ENCODE measurements at places on chromosomes 16 and 17.

GRCh38 chr16:47247690-47248089 is 103.9 kb upstream of the NETO2 start:
- no peak for DNase-seq

DNA sequence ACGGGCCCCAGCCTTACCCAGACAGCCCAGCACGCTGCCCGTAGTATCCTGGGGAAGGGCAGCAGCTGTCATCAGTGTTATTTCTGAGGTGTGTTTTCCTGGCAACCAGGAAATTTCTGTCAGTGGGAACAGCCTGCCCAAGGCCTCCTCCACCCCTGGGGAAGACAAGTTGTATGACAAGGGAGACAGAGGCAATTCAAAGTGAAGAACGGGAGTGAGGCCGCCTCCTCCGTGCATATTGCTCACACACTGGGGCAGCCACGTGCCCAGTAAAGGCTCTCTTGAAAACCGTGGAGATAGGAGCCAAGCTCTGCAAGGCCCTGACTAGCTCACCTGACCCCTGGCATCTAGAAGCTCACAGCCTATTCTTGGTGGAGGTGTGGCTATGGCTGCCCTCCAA is 57.6 kb downstream of the RAI1 start:
- DNase-seq, result no peak

GRCh38 chr17:2210726-2211125 is 92.9 kb downstream of the SMG6 start:
- no peak for DNase-seq

GRCh38 chr16:53549970-53550690 is 47.1 kb upstream of the AKTIP start:
- DNase-seq, result peak; percentile 40

DNA sequence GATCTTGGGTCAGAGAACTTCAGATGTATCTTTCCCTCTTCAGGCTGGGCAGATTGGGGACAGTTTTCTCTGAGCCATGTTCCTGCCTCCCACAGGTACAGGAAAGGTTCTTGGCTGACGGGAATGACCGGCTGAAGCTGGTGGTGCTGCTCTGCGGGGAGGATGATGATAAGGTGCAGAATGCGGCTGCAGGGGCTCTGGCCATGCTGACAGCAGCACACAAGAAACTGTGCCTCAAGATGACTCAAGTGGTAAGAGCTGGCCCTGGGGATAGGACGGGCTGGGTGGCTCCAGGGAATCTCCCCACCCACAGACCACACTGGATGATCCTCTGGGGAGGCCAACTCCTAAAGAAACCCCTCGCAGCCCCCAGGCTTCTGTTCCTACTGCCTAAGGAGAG is 10.9 kb downstream of the SLC35G3 start:
- DNase-seq, result no peak

DNA sequence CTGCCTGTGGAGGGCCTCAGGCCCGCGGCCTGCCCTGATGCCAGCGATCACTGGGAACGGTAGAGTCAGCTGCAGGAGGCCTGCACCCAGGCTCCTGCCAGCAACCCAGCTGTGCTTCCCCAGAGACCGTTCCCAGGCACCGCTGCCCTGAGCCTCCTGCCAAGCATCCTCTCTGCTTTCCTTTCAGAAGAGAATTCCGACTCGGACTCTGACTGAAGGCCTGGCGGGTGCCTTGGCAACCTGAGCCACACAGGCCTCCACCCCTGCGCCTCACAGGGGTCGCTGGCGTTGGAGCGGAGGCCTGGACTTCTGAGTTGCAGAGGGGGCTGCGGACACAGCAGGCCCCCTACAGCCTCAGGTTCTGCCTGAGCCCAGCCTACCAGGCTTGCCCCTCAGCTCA is 7.9 kb downstream of the CMTM3 start:
- no peak for DNase-seq

- no peak for DNase-seq
Observed at GRCh38 chr17:78142119-78142861, 3.9 kb upstream of the C17orf99 start.

DNA sequence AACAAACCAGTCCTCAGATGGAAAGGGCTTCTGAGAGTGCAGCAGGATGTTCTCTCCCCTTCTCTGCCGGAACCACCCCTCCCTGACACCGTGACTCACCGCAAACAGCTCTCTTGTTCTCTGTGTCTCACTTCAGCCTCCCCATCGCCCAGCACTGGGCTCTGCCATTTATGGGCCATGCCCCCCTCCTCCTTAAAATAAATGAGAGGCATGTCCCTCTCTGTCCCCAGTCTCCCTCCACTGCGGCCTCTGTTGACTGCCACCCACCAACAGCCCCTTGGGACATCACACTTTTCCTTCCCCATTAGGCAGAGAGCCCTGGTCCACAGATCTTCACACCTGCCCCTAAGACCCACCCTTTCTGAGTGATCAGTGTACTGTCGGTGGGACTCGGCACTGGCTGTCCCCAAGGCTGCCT is 6.3 kb downstream of the CCDC102A start:
- no peak for DNase-seq

GRCh38 chr16:54236773-54237172 is 49.8 kb downstream of the IRX3 start:
- no peak for DNase-seq

DNA sequence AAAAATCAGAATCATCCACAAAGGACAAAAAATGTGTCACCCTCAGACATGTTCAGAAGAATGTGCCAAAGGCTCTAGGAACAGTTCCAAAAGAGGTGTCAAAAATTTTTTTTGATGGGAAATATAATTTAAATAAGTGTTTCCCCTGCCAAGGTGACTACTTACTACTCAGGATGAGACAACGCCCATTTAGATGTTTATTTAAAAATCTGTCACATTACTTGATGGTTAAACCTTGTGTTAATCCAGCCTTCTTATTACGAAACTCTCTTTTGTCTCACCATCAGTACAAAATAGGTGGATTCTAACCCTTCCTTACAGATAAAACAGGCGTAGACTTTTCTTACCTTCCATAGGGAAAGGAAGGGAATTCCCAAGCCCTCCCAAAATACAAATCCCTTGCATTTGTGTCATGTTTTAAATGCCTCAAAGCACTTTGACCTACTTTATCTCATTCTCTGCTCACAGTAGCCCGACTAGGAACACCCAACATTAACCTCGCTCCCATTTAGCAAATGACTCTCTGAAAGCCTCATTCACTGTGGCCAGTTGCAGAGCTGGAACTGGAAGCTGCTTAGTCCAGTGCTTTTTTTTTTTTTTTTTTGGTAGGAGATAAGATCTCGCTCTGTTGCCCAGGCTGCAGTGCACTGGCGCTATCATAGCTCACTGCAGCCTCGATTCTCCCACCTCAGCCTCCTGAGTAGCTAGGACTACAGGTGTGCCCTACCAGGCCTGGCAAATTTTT is 5.8 kb upstream of the GNA13 start:
- DNase-seq, result no peak

DNA sequence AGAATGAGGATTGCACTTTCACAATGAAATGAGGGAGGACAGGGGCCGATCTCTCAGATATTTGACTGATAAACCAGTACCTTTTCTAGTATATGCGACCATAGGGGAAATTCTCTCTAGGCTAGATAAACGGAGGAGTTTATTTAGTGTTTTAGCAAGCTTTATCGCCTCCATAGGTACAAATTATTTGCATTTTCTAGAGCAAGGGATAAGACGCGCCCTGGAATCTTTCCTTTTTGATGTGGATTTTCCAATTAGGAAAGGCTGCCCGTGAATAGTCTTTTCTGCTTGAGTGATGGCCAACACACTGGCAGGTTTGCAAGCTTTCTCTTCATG is 351 bp upstream of the GDPD1 start:
- no peak for DNase-seq
